SHP77 (cell line): ENCODE measurements at places on chromosomes 16 and 17.
A peak's percentile ranks its signal among the peaks of the same experiment; 100 is the strongest.

DNA sequence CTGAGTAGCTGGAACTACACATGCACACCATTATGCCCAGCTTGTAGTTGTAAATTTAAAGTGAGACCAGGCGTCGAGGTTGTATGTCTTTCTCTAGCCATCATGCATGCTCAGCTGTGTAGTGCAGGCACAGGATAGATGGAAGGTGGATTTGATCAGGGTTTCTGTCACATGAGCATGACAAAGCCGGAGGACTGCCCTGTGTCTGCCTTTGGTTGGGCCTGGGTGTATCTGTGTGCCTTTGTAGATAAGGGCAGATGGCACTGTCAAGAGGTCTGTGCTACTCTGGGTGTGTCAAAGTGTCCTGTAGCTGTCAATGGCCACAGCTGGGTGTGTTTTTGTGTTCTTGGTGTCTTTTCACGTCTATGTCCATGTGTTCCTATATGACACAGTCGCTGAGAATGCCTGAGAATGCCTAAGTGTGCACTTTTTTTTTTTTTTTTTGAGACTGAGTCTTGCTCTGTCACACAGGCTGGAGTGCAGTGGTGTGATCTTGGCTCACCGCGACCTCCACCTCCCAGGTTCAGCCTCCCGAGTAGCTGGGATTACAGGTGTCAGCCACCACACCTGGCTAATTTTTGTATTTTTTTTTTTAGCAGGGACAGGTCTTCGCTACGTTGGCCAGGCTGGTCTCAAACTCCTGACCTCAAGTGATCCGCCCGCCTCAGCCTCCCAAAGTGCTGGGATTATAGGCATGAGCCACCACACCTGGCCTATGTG is 4.1 kb upstream of the NAGS start:
- no peak for DNase-seq

- DNase-seq = no peak
These were observed 6.6 kb upstream of the KCTD5 start for GRCh38 chr16:2675714-2676113.

- DNase-seq = no peak
These were observed 52.5 kb downstream of the VAT1L start for GRCh38 chr16:77840673-77841501.

DNA sequence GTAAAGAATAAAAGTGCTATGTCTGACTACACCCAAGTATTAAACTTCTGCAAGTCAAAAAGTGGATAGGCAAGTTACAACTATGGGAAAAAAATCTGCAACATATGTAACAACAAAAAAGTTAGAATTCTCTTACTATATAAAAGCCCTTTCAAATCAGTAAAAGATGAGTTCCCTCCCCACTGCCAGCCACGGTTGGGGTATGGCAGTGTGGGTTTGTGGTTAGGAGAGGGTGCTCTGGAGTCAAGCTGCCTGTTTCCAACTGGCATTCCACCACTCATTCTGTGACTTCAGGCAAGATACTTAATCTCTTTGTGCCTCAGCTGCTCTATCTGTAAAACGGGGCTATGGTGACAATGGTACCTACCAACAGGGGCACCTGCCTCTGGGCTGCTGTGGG is 26.6 kb upstream of the MFSD6L start:
- no peak for DNase-seq

GRCh38 chr16:87161822-87162676 is 155.1 kb downstream of the C16orf95 start:
- no peak for DNase-seq

GRCh38 chr16:89192956-89193575 is 7.3 kb downstream of the SLC22A31 start:
- peak; percentile 57 for DNase-seq

DNA sequence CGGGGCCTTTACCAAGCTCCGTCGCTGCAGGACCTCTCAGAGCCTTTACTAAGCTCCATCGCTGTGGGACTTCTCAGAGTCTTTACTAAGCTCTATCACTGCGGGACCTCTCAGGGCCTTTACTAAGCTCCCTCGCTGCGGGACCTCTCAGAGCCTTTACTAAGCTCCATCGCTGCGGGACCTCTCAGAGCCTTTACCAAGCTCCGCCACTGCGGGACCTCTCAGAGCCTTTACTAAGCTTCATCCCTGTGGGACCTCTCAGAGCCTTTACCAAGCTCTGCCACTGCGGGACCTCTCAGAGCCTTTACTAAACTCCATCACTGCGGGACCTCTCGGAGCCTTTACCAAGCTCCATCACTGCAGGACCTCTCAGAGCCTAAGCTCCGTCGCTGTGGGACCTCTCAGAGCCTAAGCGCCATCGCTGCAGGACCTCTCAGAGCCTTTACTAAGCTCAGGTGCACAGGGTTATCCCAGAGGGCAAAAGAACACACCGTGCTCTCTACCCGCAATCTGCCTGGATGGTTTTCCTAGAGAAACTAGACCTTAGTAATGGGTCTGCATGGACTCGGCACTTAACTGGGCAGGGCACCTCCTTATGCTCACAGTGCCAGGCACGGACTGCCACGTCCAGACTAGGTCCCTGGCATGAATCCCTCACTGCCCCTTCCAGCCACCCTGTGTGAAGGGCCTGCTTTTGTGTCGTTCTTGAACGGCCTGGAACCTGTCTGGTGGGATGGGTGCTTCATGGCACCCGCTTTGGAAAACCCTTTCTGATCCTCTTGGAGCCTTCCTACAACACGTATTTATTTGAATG is 69.2 kb upstream of the DOC2B start:
- DNase-seq = no peak

DNA sequence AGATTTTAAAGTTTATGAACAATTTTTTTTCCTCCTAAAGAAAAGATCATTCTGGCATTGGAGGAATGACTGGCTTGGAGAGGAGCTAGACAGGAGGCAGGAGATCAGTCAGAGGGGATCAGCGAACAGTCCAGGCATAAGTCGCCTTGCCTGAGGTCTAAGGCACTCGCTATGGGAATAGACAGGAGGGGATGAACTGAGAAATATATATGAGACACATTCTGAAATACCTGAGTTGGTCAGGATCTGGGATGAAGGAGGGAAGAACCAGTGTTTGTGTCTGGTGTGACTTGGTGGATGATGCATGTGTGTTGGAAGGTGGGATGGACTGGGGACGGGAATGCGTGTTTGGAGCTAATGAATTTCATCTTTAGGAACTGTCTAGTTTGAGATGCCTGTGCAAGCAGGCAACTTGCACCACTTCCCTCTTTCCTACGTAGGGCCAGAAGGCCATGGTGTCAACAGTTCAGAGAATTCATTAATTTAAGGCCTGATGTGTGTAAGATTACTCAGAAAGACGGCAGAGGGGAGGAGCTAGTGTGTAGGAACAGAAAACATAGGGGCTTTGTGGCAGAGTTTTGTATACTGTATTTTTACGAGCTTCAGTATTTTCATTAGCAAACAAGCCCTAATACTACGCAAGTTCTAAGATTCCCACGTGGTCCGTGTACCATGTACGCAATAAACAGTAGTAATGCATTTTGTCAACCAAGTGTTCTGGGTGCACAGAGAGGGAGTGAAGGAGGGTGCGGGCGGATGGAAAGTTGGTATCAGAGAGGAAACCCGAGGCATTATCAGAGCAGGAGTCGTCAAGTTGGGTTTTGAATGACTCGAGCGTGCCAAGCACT is 825 bp downstream of the HEATR6 start:
- no peak for DNase-seq

- no peak for DNase-seq
These were observed 104.7 kb downstream of the SMG6 start for GRCh38 chr17:2198927-2199326.

GRCh38 chr16:67939507-67940445 is 3.1 kb upstream of the PSMB10 start:
- DNase-seq = no peak

DNA sequence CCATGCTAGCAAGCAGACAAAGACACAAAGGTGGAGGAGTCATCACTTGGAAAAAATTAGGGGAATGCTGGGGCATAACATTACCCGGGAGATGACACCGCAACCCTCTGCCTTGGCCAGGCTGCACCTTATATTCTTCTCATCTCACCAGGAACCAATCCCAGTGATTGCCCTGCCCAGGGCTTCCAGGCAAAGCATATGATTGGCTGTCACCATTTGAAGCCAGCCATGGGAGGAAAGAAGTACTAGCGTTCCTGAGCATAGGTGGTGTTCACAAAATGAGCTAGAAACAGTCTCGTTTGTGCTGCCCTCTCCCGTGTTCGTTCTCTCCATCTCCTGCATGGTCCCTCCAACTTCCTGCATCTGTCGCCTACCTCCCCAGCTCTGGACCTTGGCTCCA is 29.6 kb downstream of the TEKT5 start:
- no peak for DNase-seq

DNA sequence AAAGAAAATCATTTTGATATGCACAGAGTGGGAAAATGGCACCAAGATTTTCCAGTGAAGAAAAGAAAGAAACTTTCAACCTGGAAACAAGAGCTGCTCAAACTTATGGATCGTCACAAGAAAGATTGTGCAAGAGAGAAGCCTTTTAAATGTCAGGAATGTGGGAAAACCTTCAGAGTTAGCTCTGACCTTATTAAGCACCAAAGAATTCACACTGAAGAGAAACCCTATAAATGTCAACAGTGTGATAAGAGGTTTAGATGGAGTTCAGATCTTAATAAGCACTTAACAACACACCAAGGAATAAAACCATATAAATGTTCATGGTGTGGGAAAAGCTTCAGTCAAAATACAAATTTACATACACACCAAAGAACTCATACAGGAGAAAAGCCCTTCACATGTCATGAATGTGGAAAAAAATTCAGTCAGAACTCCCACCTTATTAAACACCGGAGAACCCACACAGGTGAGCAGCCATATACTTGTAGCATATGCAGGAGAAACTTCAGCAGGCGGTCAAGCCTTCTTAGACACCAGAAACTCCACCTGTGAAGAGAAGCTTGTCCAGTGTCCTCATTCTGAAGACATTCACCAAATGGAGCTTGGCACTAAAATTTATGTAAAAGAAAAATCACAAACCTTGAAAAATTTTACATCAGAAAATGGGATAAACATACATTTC is 12.2 kb downstream of the ZNF75A start:
- no peak for DNase-seq

GRCh38 chr16:79562166-79562823 is 38.2 kb downstream of the MAF start:
- DNase-seq = no peak

DNA sequence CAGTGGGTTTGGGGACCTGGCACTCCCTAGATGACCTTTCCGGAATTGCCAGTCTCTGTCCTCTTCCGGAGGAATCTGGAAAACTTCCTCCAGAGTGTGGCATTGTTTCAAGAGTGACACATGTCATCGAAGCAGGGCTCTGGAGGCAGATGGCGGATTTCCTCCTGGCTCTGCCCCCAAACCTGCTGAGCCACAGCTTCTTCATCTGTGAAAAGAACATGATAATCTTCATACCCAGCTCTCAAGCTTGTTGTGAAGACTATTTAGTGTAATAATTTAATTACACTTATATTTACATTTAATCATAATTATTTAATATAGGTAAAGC is 19.7 kb upstream of the TEX2 start:
- DNase-seq = no peak

GRCh38 chr17:81513372-81513752 is 763 bp upstream of the ACTG1 start:
- peak; percentile 68 for DNase-seq

GRCh38 chr17:58338841-58339754 is 10.5 kb upstream of the TSPOAP1 start:
- DNase-seq = no peak
